ENCODE measurements at places on chromosomes 7 and 10.

- no peak for DNase-seq
Observed at GRCh38 chr7:158495216-158495615, 92.4 kb downstream of the PTPRN2 start.

DNA sequence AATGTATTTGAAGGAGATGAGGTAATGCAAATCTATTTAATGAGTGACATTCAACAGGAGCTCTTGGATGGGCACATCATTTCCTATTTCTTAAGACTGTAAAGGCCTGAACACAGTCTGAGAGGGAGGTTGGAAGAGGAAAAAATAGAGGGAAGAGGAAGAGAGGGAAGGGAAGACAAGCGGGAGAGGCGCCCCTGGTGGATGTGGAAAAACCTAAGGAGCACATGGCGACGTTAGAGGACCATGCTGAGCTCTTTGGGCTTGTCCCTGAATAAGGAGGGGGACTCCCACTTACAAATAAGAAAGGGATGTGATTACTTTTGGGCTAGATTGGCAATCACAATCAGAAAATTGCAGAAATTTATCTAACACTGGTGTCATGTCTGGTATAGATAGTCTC is 19.6 kb downstream of the SUN3 start:
- DNase-seq, result no peak

DNA sequence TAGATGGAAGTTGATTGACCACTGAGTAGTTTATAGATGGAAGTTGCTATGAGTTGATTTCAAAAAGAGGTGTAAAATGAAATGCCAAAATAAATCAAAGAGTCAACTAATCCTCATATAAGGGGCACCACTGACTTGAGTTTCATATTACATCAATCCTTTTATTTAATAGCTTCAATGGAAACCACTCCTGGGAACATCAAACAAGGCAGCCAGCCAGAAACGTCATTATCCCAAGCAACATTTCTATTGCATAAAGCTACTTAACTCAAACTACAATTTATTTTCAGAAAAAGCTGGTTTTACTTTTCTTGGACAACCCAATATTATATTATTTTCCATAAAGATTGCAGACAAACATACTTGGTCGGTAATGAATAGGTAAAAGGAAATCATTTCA is 162.1 kb downstream of the TSPAN12 start:
- DNase-seq, result no peak

DNA sequence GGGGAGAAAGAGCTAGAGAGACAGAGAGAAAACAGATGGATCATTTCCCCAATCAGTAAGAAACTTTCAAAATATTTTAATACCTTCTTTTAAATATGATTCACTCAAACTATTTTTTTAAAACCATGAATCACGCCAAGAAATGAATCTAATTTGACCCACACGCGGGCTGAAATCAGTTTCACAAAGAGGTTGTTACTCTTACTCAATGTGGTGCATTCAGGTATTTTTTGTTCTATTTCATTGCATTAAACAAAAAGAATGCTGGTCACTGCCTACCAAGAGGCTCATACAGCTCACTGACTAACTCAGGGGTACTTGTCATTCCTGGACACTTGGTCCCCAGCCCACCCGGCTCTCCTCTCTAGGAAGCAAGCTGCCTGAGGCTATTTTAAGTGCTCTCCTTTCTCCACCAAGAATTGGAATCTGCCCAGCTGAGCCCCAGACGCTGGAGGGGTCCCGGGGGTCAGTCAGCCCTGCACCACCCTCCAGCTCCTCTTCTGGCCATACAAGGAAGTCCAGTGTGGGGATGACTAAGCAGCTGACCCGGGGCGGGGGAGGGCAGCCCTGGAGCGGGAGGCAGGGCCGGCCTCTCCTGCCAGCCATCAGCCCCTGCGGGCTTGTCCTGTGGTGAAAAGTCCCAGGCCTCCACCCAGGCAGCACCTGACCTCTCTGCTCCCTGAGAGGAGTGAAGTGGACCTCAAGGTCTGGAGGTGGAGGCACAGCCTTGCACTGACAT is 21.7 kb upstream of the PFKP start:
- DNase-seq, result no peak

DNA sequence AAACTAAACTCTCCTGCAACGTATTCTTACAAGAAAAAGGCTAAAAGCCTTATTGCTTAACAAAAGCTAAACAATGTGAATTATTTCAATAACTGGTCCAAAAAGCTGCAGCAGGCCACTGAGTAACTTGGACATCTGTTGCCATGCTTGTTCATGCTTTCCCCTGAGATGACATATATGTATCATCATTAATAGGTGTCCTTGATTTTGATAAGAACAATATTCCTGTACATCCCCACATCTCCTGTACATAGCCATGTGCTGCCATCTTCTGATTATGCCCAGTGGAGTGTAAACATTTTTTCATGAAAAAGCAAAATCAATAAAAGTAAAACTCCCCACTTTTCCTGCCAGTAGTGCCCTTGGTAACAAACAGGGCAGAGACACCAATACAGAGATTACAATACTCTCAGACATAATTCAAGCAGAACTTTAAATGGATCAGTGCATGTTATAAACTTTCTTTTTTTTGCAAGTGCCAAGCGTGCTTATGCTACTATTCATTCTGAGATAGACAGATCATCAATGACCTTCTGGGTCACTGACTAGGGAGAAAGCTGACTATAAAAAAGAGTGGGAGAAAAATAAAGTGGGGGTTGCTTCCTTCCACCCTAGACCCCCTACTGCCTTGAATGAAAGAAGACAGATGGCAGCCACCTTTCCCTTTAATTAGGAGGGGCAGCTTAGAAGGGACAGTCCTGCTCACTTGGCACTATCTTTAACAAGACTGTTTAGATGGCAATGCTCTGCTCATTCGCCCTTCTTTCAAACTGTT is 205.5 kb upstream of the KLF14 start:
- DNase-seq, result no peak

DNA sequence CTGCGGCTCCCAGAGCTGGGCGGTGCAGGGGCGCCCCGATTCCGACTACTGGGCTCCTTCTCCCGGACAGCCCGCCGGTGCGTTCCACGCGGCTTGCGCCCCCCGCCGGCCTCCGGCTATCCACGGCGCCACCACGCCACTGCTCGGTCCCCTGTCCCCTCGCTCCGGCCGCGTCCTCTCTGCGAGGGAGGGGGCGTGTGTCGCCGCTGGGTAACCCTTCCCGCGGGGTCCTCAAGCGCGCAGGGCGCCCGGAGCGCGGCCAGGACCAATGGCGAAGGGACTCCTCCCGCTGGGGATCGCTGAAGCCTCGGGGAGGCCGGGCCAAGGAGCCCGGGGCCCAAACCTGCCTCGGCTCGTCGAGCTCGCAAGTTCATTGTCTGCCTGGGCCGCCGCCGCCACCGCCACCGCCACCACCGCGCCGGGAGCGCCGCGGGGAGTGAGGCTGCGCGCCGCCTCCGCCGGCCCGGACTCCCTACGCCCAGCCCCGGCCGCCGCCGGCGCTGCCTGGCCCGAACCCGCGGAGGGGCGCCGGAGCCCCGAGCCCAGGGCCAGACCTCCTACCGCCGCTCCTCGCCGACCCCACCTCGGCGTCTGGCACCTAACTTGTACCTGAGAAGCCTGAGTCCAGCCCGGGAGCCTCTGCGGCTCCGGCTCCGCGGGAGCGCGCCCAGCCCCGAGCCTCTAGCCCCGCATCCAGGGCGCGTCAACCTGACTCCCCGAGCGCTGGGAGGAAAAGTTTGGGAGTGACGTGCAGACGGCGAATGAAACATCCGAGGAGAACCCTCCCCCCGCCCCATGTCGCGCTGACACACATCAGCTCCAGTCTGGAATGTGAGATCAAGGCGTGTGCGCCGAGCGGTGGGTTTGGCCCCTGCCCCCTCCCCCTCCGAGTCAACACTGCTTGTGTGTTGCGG is at the start of gene CHST15:
CHST15 (minus strand) TSS at position 739 of the 914 bp plus-strand sequence. CDS start 47,386 bp downstream, outside the sequence.
- DNase-seq, result peak; percentile 51

GRCh38 chr7:110801502-110801901 is 289.4 kb upstream of the LRRN3 start:
- no peak for DNase-seq

- DNase-seq, result no peak
Observed at GRCh38 chr7:154517768-154518167, 465.6 kb downstream of the DPP6 start.
